Kidney epithelial cell (primary cell): ENCODE measurements at places on chromosomes 5 and 9. TPM values are rescaled to one million over a fixed set of nuclear protein-coding genes. Genes with fewer than 3 reads are reported as not detected.

GRCh38 chr9:117938086-117938485 is 233.9 kb downstream of the TLR4 start:
- DNase-seq = no peak

Gene FAM53C
- 26.3 and 36.8 TPM in 2 replicates for total RNA-seq

GRCh38 chr9:120117081-120117480 is 462.9 kb downstream of the CDK5RAP2 start:
- DNase-seq = no peak

GRCh38 chr5:170076739-170077138 is 29.0 kb upstream of the FOXI1 start:
- no peak for DNase-seq

DNA sequence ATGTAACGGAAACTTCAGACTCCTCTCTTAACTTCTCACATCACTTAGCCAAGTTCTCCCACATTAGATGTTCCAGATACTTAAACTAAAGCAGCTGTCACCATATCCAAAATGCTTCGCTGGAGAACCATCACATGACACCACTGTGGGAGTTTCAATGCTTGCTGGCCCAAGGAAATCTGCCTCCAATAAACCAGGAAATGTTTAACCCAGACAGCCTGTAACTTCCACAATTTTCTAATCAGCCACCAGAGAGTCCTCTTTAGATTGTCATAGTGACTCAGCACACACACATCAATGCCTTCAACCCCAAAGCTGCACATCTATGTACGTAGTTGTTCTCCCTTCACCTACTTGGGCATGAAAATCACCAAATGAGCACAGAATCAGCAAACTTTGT is 118.7 kb downstream of the LPAR1 start:
- peak; percentile 57 for DNase-seq

GRCh38 chr9:21434202-21435014 is 5.8 kb upstream of the IFNA1 start:
- no peak for DNase-seq

Gene LVRN
- under 0.01 TPM in 1 of 2 replicates, not detected in the other for total RNA-seq

- no peak for DNase-seq
Observed at GRCh38 chr5:24389968-24390367, 254.8 kb downstream of the CDH10 start.

Gene LRRC19
- under 0.01 TPM in 1 of 2 replicates, not detected in the other for total RNA-seq

DNA sequence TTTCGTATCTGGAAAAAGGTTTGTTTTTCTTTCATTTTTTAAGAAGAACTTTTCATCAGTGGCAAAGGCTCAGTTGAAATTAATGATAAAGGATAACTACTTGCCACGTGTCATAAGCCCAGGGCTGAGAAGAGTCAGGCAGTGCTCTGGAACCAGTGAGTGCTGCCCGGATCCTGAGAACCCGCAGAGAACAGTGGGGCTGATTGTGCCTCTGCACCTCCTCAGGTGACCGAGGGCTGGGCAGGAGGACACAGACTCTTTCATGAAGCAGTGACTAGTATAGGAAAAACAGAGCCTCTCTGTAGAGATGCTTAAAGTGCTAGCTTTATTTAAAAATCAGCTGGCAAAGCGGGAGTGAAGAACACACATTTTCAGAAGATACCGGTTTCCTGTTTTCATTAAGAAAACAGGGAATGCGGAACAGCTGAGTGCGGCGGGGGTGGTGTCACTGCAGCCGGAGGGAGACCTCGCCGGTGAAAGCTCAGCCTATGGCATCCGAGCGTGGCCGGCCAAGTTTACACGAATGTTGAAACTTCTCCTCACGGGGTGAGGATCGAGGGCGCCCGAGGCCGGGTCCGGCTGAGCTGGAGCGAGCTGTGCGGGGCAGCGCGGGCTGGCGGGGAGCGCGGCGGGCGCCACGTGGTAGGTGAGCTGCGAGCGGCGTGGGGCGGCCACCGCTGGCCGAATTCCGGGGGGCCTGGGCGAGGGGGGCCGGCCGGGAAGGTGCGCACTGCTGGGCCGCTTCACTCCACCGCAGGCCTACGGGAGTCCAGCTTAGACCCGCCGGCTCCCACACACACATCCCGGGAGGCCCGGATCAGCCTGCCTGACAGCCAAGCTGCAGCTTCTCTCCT is 134.7 kb upstream of the DMRT1 start:
- DNase-seq = no peak

DNA sequence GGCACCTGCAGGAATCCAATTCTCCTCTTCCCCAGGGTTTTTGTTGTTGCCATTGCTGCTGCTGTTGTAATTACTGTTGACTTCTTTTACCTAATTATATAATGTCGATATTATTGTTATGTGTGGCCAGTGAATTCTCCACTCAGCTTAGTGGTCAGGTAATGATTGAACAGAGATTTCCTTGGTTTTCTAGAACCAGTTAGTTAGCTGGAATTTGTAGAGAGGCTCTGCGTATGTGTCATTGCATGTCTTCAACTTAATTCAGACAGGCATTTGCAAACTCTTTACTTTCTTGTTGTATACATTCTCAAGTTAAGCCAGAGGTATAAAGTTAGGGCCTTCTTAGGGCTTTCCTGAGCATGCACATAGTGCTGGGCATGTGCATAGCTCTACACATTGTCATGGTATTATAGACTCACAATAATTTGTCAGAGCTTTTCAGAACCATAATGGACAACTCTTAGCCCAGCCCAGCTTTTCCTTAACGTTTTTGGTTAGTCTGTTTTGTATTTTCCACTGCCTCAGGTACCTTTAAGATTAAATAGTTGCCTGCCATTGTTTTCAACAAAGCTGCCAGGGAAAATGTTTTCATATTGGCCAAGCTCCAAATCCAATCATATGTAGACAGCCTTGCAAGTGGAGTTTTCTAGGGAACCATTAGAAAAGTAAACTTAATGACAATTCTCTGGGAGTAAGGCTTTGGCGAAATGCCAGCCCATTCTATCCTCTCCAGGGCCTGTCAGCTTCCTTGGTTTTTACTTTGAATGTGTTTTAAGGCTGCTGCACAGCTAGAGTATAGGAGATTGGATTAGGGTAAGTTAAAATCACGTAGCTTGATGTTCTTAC is 68.1 kb downstream of the UBE2R2 start:
- DNase-seq = no peak

GRCh38 chr5:178478370-178478769 is 111.8 kb downstream of the COL23A1 start:
- no peak for DNase-seq

- no peak for DNase-seq
Observed at GRCh38 chr5:157267761-157268480, 2.0 kb downstream of the CYFIP2 start.

Gene FAM153A
- total RNA-seq = 0.41 TPM in 1 of 2 replicates, not detected in the other

Gene EGFLAM
- 2.0 and 3.5 TPM in 2 replicates for total RNA-seq

DNA sequence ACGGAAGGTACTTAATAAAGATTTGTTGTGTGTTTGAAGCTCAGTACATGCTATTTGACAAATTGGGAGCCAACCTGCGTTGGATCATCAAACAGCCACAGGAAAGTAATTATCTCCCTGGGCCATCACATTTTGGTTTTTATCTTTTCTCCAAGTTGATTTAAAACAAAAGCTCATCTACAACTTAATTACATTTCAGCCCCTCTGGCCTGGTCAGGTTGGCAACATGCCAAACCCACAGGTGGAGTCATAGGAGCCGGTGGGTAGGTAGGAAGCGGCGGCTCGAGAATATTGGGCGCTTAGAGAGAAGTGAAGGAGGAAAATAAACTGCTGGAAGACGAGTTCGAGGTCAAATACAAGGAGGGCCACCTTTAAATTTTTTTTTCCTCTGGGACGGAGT is 64.9 kb upstream of the FANCC start:
- DNase-seq = no peak

DNA sequence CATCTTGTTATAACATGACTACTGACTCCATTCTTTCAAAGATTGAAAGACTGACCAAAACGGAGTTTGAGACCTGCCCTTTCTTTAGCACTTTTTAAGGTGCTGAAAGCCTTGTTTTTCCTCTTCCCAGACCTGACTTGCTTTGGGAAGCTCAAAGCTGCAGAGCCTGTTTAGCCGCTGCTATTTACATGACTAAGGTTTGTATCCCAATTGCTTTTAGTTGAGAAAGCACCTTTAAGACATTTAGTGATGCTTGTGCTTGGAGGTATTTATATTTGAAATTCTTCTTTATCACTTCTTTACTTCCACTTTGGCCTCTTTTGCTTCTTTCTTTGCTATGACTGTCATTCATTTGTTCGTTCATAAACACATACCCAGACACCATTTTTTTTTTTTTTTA is 182.6 kb upstream of the ELL2 start:
- no peak for DNase-seq

Gene C6
- not detected in 2 replicates for total RNA-seq

Gene GRXCR2
- not detected in 2 replicates for total RNA-seq
